ENCODE measurements at places on chromosomes 6 and 20. TPM values are rescaled to one million over a fixed set of nuclear protein-coding genes. Genes with fewer than 3 reads are reported as not detected.
A peak's percentile ranks its signal among the peaks of the same experiment; 100 is the strongest.

PRPH2 gene
- total RNA-seq = 0.35 TPM

C6orf15 gene
- not detected for total RNA-seq

DNA sequence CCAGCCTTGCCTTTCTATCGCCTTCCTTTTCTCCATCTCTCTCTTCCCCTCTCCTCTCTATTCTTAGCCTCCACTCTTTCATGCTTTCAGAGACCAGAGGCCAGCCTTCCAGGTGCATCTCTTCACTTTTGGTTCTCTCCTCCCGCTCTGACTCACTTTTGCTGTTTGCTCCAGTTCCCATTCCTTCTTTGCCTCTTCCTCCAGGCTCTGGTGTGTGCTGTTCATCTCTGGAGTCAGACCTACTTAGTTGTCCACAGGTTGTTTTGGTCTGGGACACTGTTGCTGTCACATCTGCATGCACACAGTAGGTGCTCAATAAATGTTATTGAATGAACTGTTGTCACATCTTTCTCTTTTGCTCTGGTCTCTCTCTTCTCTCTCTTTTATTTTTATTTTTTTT lies 1.6 kb upstream of the CDH22 start:
- DNase-seq = no peak

- DNase-seq = no peak
Measured at GRCh38 chr6:169930799-169931198, 179.4 kb downstream of the ERMARD start.

DNA sequence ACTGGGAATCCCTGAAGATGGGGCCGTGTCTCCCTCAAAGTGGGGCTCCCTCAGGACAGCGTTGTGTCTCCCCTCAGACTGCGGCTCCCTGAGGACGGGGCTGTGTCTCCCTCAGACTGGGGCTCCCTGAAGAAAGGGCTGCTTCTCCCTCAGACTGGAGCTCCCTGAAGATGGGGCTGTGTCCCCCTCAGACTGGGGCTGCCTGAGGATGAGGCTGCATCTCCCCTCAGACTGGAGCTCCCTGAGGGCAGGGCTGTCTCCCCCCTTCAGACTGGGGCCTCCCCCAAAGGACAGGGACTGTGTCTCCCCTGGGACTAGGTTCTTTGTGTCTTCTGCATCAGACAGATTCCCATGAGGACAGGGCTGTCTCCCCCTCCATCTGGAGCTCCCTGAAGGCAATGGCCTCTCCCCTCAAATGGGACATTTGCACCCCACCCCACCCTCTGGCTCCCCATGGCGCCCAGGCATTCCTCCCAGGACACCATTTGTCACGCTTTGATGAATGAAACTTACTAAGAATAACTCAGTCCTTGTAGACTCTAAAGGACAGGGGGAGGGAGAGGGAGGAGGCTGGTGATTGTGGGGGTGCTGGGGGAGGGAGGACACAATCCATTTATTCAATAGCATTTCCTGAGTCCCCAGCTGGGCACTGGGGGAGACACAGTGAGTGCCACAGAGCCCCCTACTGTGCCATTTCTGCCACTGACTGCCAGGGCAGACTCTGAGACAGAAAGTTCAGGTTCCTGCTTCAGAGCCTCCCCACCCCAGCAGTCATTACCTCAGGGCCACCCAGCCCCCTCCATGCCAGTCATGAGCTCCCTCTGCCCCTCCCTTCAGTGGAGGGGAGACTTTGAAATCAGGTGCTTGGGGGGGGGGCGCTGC lies 122.4 kb downstream of the MRPL14 start:
- DNase-seq = no peak

OVOL2 gene
- total RNA-seq = 13.5 TPM

DNA sequence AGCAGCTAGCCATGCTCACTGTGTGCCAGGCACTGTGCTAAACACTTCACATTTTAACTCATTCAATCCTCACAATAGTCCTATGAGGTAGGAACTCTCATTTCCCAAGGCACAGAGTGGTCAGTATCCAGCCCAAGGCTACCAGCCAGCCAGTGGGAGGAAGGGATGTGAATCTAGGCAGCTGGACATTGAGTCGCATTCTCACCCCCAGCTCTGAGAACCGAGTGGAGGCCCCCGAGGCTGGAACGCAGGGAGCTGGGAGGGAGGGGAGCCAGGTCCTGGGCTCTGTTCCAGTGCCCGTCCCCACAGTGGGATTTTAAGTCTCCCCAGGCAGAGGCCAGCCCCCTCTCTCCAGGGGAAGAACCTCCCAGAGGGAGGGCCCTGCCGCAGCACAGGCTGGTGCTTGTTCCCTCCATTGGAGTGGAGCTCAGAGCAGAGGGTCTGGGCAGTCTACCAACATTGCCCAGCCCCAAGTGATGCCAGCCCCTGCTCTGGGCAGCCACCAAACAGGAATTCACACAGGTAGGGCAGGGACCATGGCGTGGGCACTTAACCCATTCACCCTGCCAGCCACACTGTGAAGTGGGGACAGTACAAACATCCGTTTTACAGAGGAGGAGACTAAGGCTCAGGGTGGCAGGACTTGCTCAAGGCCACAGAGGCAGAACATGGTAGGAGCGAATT lies 131.3 kb downstream of the CEBPB start:
- DNase-seq = no peak

DNA sequence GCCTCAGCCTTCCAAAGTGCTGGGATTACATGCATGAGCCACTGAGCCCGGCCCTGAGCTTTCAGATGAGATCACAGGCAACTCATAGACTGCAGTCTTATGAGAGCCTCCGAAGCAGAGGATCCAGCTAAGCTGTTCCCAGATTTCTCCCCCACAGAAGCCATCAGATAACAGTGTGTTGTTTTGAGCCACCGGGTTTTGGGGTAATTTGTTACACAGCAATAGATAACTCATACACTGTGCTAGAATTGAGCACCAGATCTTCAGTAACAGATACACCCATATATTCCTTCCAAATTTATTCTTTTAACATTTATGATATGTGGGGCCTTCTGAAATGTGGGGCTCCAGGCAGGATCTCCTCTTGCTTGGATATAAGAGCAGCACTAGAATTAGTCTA lies 19.0 kb upstream of the ZBTB22 start:
- DNase-seq = no peak

CDS2 gene
- total RNA-seq = 44.3 TPM

DNA sequence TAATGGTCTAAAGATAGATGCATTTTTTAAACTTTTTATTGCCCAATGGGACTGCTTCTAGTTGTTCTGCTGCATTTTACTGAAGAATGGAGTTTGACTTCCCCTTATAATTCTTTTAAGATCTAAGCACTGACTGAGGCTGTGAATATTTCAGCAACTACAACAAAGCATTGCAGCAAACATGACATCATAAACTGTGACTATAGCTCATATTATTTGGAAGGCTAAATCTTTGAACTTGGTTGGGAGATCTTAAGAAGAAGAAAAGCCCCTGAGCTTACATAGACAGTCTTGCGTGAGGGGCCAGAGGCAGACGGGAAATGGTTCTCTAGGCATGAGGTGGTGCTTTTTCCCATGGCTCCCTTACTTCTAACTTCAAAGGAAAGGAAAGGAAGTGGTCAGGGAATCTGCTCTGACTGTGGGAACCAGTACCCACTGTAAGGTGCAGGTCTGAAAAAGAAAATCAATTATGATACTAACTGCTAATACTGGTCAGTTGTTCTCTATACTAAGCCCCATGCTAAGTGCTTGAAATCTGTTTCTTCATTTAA lies 14.8 kb downstream of the HEY2 start:
- no peak for DNase-seq

- no peak for DNase-seq
Measured at GRCh38 chr6:18415671-18416340, 28.7 kb downstream of the RNF144B start.

DNA sequence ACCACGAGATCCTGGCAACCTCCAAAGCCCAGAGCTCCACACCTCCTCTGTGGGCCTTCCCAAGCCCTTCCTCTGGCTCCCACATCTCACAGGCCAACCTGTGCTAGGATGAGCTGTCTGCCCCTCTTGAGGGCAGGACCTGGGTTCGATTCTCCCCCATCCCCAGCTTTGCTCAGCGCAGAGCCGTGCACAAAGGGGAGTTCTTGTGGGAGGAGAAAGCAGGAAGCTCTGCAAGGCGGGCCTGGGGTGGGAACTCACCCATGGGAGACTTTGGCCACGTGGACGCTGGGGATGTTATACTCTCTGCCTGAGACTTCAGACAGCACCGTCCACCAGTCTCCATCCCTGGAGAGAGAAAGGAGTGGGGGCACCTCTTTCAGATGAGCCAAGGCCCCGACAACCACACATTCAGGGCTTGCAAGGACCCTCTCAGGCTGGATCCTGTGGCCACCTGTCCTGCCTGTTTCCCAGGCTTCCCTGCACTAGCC lies 12.7 kb downstream of the SLA2 start:
- no peak for DNase-seq

SNAI1 gene
- total RNA-seq = 4.5 TPM

DNA sequence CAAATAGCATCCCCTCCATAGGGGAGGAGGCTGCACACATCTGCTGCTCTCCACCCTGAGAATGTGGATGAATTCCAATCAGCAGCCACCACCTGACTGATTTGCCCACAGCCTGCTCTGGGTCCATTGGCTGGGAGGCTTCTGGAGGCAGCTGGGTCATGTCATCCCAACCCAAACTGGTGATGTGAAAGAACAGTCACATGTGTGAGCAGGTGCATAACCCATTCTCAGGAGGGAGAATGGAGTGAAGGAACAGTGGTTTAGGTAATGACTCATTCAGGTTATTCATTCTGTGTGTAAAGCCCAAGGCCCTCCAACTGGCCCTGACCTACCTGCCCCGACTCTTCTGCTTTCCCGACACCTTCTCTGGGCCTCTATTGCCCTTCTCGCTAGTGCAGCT lies 90.9 kb upstream of the GCM1 start:
- DNase-seq = no peak

GRCh38 chr20:16761305-16761829 lies 13.2 kb downstream of the OTOR start:
- DNase-seq = peak; percentile 44

- no peak for DNase-seq
Measured at GRCh38 chr6:113432521-113433334, 424.4 kb upstream of the MARCKS start.

DNA sequence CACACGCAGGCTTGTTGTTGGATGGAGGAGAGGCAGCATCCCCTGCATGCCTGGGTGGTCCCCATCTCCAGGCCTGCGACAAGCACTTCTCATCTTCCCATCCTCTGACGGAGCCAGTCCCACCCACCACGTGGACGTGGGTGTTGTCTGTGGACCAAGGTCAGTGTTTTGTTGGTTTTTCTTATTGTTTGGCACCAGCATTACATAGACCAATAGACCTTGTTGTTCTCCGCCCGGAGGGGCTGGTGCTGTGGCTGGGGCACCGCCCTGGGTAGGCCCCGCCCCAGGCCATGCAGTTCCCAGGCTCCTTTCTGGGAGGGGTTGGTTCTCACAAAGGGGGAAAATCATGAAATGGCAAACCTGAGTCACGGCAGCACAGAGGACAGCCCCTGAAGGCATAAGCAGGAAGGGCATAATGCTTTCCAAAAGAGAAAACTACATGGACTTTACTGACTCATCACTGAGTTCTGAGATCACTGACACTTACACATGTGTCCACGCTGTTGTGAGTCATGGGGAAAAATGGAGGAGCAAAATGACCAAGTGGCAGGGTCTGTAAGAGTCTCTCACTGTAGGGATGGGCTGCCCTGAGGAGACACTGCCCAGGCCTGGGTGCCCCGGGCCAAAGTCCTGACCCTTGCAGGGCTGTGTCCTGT lies 90.8 kb downstream of the THBS2 start:
- no peak for DNase-seq

DNA sequence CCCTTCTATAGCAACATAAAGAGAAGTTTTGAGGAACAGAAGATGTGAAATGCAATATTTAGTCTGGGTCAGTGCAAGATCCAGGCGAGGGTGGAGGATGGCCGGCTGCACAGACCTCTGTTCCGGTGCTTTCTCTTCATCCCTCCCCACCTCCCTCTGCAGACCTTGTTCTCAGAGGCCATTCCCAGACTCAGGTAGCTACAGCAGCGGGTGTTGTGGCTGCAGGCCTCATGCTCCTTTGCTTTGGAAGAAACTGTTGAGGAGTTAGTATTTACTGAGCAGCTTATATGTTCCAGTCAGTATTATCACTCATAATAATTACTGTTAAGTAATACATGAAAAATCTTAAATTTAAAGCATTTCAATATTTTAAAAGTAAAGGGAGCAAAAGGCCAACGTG lies 1.7 kb downstream of the BTN3A3 start:
- no peak for DNase-seq

GABRR1 gene
- total RNA-seq = not detected

DNA sequence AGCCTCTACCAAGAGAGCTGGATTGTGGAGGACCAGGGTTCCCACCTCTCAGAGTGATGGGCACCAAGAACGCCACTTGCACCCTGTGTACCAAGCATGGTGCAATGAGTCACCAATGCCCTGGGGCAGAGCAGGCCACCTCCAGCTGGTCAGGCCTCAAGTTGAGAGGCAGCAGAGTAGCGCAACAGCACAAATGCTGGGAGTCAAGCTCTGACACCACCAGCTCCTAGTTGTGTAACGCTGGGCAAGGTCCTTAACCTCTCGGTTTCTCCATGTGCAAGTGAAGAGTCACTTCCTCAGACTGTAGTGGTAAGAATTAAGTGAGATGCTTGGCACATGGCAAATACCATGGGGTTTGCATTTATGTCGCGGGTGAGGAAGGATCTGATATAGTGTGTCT lies 25.6 kb downstream of the GFOD1 start:
- no peak for DNase-seq

DNA sequence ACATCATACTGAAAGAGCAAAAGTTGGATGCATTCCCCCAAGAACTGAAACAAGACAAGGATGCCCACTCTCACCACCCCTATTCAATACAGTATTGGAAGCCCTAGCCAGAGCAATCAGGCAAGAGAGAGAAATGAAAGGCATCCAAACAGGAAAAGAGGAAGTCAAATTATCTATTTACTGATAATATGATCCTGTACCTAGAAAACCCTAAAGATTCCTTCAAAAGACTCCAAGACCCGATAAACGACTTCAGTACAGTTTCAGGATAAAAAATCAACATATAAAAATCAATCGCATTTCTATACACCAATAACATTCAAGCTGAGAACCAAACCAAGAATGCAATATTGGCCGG lies 14.5 kb downstream of the CDK19 start:
- no peak for DNase-seq

- DNase-seq = no peak
Measured at GRCh38 chr6:118714756-118715155, 63.4 kb upstream of the CEP85L start.

GRCh38 chr6:4017834-4018170 lies 61.1 kb downstream of the FAM217A start:
- DNase-seq = no peak

GRCh38 chr6:146886587-146887446 lies 288.0 kb downstream of the ADGB start:
- no peak for DNase-seq

- DNase-seq = no peak
Measured at GRCh38 chr20:4844325-4844724, 122.6 kb downstream of the PRND start.

GRCh38 chr6:41568202-41568584 lies 22.0 kb downstream of the FOXP4 start:
- DNase-seq = no peak

DNA sequence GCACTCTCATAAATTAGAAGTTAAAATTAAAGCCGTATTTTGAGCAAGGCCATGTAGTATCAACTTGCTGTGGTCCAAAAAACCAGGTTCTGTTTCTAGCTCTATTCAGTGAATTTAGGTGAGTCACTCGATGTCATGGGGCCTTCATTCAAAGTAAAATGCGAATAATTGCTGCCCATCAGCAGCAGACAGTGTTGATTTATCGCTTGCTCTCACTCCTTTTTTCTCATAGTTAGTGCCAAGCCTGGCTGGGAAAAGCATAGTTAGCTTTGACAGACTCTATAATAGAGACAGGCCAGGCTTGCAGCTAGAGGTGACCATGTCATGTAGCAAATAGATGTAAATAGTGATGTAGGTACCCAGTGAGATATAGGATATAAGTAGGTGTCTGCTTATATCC lies 136.0 kb downstream of the EDN1 start:
- DNase-seq = no peak

CST2 gene
- total RNA-seq = not detected
